ENCODE measurements at places on chromosomes 5 and 9. TPM values are rescaled to one million over a fixed set of nuclear protein-coding genes. Genes with fewer than 3 reads are reported as not detected.

The DROSHA gene
- polyA plus RNA-seq: 33.8 TPM

The ADGRD2 gene
- not detected for polyA plus RNA-seq

The KCNV2 gene
- polyA plus RNA-seq: not detected

The SPATA31A3 gene
- not detected for polyA plus RNA-seq

The PCDHB15 gene
- polyA plus RNA-seq: 1.2 TPM

The HMMR gene
- 2.9 TPM for polyA plus RNA-seq

The CSF1R gene
- 8.5 TPM for polyA plus RNA-seq

Measured in stomach (tissue), 19 donors.